ENCODE measurements at places on chromosomes 7 and 10.
A peak's percentile ranks its signal among the peaks of the same experiment; 100 is the strongest.

GRCh38 chr10:10677479-10677878 is 340.2 kb upstream of the CELF2 start:
- DNase-seq = peak; percentile 7

- DNase-seq = no peak
Observed at GRCh38 chr10:60883187-60883586, 60.8 kb downstream of the RHOBTB1 start.

- no peak for DNase-seq
Observed at GRCh38 chr10:43224321-43224720, 42.5 kb downstream of the RASGEF1A start.

GRCh38 chr10:8873310-8873709 is 818.8 kb downstream of the GATA3 start:
- no peak for DNase-seq

- DNase-seq = no peak
Observed at GRCh38 chr7:34034728-34035127, 129.4 kb downstream of the BMPER start.

DNA sequence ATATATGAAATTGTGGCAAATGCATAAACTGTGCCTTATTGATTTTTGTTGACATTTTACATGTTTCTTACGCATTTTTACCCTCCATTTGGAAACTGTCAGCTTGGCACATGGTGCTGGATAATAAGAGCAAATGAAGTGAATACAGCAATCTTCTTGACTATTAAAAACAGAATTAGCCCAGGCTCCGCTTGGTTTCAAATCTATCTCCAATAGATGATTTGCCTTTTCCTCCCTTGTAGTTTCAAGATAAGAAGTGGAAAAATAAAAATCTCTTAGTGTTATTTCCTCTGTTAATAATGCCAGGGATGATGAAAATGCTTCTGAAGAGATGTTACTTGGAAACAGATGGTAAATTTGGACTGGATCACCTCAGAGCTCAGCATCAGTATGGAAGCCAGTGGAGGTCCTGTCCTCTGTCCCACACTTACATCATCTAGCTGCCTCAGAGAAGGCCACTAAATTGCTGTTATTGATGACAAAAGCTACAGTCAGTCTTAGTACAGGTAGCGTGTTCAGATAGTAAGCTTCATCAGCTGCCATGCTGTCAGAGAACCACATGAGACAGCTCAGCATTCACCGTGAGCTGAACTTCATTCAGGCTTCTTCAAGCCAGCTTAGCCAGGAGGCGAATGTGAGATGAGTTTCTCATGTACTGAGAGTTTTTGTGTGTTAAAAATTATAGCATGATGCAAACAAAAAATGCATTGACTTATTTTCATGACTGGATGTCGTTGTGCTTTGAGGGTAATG is 246.8 kb downstream of the CELF2 start:
- DNase-seq = no peak
